Fibroblast of lung (primary cell): ENCODE measurements at places on chromosomes 6 and 20.

GRCh38 chr6:6811128-6812009, 222.8 kb downstream of the LY86 start:
- DNase-seq, result peak; percentile 74

DNA sequence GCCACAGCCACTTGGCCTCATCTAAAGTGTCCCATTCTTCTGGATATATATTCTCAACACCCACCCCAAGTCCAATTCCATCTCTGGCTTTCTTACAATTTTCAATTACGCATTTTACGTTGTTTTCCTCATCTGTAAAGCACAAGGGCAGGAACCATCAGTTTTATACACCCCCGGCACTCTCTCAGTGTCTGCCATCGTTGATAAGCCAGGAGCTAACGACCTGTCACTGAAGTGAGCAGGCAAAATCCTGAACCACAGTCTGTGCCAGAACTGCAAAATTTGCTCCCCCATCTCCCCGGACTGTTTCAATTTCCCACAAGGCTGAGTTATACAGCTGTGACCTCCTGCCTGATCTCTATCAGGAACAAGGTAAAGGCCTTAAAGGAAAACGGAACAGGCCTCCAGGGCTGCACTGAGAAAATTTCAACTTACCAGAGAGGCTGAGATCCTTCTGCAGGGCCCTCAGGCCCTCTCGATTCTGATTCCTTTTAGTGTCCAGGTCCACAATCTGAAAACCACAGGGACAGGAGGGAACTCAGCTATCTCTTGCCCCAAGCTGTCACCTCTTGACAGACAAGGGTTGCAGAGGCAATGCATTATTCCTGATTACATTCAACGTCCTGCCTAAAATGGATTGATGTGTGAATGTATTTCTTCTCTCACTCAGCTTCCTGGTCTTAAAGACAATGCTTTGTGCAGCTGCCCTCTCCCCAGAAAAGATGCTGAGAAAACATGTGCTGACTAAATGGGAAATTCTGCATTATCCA, 1.8 kb downstream of the PDRG1 start:
- no peak for DNase-seq

- DNase-seq, result no peak
Measured at GRCh38 chr6:101711518-101711917, 318.0 kb downstream of the GRIK2 start.

GRCh38 chr6:143804835-143805239, 38.3 kb upstream of the LTV1 start:
- peak; percentile 72 for DNase-seq

- no peak for DNase-seq
Measured at GRCh38 chr6:147384029-147384428, 124.5 kb upstream of the SAMD5 start.

GRCh38 chr20:48898210-48898609, 23.3 kb upstream of the ARFGEF2 start:
- DNase-seq, result no peak

DNA sequence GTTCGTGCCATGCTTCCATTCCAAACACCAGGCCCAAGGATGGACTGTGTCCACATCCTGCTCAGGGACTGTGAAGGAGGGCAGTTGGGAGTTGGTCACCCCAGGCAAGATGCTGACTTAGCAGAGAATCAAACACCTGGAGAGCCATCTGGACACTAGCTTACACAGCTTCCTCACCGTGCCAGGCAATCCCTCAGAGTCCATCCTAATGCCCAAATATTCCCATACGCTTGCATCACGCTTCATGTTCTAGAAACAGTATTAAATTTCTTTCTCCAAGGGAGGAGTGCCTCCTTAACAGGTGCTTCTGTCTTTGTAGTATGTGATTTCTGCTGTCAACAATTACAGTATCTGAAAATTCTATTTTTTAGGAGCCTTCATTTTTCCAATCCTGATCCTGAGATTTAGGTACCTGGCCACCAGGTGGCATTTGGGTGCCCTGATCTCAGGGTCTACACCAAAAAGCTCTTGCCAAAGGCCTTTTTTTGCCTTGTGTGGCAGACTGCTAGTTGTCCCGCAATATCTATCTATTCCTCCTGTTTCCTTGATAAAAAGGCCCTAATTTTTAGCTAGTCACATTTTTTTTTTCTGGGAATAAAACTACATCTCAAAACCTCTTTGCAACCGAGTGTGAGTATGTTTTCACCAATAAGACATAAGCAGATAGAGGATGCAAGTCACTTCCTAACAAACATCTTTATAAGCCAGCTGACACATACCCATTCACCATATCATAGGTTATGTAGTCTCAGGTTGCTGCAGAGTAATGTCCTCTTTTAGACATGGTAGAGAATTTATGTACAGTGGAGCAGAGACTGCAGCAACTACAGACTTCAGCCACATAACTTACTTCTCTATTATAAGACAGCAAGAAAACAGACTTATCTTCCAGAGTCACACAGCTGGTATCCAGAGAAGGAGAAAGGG, 85.0 kb downstream of the PREP start:
- DNase-seq, result no peak

- peak; percentile 67 for DNase-seq
Measured at GRCh38 chr20:32792316-32792715, 27.4 kb upstream of the MAPRE1 start.

GRCh38 chr20:32051720-32052089, 337 bp upstream of the HCK start:
- no peak for DNase-seq

- peak; percentile 20 for DNase-seq
Measured at GRCh38 chr20:17431621-17432364, 99.4 kb downstream of the BFSP1 start.

DNA sequence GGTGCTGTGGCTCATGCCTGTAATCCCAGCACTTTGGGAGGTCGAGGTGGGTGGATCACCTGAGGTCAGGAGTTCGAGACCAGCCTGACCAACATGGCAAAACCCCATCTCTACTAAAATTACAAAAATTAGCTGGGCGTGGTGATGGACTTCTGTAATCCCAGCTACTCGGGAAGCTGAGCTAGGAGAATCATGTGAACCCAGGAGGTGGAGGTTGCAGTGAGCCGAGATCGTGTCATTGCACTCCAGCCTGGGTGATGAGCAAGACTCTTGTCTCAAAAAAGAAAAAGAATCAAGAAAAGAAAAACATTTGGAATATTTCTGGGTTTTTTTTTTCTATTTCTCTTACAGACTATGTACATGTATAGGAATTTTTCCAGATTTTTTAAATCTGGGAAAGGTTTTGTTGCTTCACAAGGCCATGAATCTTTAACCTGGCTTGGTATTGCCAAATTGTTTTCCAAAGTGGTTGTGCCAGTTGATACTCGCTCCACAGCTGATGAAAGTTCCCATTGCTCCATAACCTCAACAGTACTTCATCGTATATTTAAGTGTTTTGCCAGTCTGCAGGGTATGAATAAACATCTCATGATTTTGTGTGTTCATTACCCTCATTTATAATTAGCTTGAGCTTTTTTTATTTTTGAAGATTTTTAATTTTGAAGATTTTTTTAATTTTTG, 33.5 kb downstream of the RNF217 start:
- no peak for DNase-seq

DNA sequence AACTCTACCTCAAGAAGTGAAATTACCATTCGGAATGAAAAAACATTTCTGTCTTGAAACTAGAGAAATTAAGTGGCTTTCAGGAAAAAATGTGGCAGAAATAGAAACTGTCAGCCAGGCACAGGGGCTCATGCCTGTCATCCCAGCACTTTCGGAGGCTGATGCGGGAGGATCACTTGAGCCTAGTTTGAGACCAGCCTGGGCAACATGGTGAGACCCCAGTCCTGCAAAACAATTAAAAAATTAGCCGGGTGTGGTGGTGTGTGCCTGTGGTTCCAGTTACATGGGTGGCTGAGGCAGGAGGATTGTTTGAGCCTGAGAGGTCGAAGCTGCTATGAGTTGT, 7.1 kb upstream of the TMEM181 start:
- no peak for DNase-seq
